NCI-H1694 (cell line): ENCODE measurements at places on chromosomes 3 and 15.

DNA sequence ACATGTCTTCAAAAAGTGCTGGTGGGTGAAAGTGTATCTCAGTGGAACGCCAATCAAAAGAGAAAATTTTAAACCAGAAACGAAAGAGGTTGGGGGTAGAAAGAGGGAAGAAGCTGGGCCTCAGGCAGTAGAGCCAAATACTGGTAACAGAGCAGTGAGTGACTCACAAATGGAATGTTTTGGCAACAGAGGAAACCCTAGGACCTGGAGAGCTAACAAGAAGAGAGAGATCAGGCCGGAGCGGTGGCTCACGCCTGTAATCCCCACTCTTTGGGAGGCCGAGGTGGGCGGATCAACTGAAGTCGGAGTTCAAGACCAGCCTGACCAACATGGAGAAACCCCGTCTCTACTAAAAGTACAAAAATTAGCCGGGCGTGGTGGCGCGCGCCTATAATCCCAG is 450.8 kb upstream of the NAALADL2 start:
- DNase-seq: no peak

DNA sequence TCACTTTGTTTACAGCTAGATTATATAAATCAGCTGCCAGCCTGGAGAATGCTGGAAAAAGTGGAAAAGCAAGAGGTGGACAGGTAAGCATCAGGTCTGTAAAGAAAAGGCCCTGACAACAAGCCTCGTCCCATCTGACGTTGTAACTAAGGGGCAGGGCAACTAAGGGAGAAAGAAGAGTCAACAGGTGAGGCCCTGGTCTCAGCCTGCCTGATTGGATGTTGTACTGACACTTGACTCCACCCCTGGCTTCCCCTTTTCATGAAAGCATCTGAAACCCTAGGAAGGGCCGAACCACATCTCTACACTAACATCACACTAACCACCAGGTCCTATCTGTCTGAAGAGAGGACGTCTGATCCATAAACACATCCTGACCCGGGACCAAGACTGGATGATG is 357.6 kb upstream of the CFAP20DC start:
- DNase-seq: no peak

- no peak for DNase-seq
Observed at GRCh38 chr3:142651711-142652110, 55.5 kb downstream of the PLS1 start.

DNA sequence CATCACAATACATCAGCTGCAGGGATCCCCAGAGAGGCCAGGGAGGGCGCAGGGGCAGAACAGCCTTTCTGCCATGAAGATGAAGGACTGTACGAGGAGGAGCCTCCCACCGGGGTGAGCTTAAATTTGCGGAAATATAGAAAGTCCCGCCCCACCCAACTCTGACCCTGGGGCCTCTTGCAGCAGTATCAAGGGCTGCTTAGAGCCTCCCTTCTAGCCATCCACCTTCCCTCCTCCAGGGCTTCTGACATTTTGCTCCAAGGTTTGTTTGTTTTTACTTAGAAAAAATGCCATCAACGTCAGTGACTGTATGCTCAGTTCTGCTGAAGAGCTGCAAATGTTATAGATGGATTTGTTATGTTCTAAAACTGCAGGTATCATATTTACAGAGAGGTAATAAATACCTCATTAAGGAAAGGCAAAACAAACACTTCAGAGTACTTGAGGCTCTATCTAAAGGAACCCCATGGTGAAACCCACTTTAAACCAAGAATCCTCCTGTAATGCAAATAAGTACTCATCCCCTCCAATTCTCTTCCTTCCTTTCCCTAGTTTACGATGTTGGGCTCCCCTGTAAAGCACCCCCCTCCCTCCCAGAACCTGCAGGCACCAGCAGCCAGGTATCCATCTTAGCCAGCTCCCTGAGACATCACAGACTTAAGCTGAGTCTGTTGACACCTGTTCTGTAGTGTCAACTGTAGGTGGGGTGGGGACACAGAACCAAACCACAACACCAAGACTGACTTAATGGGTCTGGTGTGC is 30.5 kb downstream of the RFTN1 start:
- DNase-seq: no peak

GRCh38 chr3:141191097-141191749 is 40.4 kb upstream of the PXYLP1 start:
- no peak for DNase-seq

DNA sequence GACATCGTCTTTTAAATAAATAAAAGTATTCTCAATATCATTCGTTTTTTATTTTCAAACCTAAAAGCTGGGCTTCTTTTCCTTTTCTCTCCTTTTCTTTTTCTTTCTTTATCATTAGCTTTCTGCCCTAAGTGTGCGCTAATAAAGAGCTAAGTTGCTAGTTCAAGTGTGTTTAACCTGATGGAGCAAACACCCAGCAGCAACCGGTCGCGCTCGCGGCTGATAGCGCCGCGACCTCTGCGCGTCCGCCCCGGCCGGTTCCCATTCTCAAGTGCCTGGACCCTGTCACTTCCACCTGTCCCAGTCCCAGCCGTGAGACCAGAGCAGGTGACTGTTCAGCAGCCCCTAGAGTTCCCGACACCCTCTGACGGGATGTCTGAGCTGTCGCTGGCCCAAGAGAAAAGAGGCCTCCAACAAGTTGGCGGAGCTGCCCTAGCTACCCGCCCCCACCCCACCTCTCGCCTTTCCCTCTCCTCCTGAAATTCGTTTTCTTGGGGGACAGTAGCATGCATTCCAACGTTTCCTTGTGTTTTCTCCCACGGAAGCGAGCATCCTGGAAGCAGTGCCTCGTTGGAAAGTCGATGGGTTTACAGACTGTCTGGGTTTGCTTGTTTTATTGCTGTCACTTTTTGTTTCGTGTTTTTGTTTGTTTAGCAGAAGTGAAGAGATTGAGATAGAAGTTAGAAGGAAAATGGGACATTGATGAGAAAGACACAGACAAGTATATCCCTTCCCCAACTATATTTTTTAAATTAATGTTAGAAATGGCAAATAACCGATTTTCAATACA is 3.1 kb upstream of the MECOM start:
- no peak for DNase-seq

- DNase-seq: no peak
Observed at GRCh38 chr15:54208786-54209185, 230.5 kb downstream of the UNC13C start.

DNA sequence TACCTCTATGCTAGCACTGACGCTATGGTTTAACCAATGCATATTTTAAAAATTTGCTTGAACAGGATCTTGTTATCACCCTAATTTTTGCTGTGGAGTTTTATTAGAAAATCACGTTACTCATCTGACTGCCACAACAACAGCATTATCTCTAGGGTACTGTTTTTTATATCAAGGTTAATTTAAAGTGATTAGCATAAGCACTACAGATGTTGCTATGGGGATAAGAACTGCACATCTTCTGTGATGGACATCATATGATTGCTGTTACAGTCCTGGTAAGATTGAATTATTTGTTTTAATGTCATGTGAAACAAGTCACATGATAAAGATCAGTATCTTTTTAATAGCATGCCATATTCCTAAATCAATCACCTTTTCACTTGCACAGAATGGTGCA is 492.2 kb upstream of the ROBO2 start:
- no peak for DNase-seq

- DNase-seq: no peak
Observed at GRCh38 chr15:90558171-90558573, 28.4 kb downstream of the CRTC3 start.

DNA sequence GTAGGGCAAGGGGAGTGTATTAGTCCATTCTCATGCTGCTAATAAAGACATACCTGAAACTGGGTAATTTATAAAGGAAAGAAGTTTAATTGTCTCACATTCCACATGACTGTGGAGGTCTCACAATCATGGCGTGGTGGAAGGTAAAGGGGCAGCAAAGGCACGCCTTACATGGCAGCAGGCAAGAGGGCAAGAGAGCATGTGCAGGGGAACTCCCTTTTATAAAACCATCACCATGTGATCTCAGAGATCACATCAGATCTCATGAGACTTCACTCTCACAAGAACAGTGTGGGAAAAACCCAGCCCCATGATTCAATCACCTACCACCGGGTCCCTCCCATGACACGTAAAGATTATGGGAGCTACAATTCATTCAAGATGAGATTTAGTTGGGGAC is 41.4 kb downstream of the SUMF1 start:
- DNase-seq: no peak

GRCh38 chr3:136626493-136626892 is 125.7 kb downstream of the STAG1 start:
- DNase-seq: no peak

- peak; percentile 49 for DNase-seq
Observed at GRCh38 chr15:42704492-42704926, 32.4 kb downstream of the CDAN1 start.

GRCh38 chr3:177349384-177349783 is 152.1 kb upstream of the TBL1XR1 start:
- DNase-seq: no peak

GRCh38 chr15:75694241-75695182 is 18.1 kb downstream of the CSPG4 start:
- DNase-seq: peak; percentile 83

DNA sequence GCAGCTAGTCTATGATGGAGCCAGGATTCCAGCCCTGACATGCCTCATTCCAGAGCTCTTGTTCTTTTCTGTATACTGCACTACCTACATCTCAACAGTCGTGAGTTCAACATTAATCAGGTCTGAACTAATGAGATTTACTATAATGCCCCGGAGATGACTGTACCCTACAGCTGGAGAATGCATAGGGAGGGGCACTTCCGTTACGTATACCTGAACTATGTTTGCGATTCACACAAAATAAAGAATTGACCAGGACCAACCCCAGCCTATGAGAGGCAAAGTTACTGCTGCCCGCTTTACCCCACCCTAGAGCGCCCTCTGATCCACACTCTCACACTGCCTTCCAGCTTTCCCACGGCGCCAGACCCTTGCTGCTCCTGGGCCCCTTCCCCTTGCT is 97.0 kb downstream of the IGF2BP2 start:
- DNase-seq: no peak

DNA sequence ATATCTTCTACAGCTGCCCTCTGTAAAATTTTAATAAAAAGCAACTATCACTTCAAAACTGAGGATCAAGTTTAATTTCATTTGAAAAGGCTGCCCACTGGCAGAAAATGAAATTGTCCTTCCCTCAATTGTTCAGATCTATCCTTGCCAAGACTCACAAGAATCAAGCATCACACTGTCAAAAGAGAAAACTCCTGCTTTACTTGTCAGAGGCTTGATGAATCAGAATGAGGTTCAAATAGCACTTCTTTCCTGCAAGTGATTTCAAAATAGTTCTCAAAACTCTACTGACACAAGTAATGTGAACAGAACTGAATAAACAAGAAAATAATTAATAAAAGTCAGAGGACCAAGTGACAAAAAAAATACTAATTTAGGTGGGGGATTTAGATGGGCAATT is 70.6 kb downstream of the GOLIM4 start:
- DNase-seq: no peak

GRCh38 chr3:46130631-46131310 is 77.3 kb downstream of the CCR1 start:
- no peak for DNase-seq

DNA sequence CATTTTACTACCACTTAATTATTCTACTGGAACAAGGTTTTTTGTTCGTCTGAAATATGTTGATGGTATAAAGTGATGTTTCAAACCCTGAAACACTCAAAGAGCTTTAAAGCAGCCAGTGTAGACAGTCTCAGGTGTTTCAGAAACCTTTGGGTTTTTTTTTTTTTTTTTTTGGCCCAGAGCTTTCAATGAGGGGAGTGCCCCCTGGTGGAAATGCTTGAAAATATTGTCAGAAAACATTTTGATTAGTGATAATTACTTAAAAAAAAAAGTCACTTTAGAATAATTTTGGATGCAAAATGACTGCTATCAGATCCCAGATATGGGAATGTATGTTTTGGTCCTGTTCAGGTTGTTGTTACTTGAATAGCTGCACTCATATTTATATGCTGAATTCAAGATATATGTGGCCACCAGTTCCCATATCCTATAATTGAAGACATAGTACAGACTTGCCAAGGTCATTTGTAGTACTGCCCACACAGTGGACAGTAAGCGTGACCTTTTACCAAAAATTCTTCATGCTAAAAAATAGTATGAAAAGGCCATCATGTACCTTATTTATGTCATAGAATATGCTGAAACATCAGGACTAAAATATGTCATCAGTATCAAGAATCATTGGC is 35.9 kb downstream of the SATB1 start:
- DNase-seq: peak; percentile 0

- peak; percentile 76 for DNase-seq
Observed at GRCh38 chr3:184727357-184728009, 15.6 kb upstream of the MAGEF1 start.

DNA sequence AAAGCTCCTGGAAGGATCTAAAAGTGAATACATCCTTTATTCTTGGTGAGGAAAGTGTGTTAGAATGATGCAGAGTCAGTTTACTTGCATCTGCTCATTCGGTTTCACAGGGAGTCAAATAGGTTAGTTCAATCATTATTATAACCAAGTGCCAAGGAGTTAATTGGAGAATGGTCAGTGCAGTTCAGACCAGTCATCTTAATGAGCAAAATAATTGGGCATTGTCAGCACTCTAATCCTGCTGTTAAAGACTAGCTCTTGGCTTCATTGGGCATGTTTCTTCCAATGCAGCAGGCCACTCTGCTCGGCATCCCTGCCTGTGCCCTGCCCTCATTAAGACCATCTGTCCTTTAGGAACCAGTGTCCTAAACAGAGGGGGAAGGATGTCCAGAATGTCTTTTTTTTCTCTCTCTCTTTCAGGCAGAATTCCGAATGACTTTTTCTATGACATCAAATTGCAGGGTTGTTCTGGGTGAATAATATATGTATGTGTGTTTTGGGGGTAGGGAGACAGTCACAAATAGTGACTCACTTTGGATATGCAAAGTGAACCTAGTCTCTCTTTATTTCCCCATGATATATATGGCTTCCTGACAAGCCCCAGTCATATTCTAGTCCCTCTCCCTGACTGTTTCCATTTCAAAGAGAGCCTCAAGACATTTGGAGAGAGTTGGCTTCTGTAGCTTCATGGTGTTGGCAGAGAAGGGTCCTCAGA is 205.4 kb upstream of the TRIM42 start:
- DNase-seq: no peak

GRCh38 chr3:174618368-174619080 is 240.6 kb upstream of the NAALADL2 start:
- no peak for DNase-seq

GRCh38 chr3:2838546-2839157 is 271.5 kb downstream of the IL5RA start:
- no peak for DNase-seq

DNA sequence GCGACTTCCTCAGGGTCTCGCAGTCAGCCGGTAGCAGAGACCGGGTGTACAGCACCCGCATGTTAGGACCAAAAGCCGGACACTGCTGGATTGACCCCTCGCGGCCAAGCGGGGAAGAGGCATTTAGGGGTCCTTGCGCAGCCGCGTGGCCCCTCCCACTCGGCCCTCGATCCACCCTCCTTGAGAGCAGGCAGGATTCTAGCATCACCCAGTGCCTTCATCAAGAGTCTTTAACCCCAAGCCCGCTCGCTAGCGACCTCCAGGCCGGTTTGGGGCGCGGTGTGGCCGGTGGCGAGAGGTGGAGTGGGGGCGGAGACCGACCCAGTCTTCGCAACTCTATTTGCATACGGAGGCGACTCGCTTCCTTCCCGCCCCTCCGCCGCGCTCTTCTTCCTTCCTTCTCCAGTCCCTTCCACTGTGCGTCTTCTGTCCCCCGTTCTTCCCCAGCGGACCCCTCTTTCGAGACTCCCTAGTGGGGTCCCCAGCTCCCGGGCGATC is at the start of gene ST6GAL1:
Gene ST6GAL1, plus strand, starts transcription at position 384 of the 498 bp plus-strand sequence. CDS start 112,178 bp downstream, outside the sequence.
- no peak for DNase-seq
